ENCODE measurements at places on chromosomes 6 and 20. TPM values are rescaled to one million over a fixed set of nuclear protein-coding genes. Genes with fewer than 3 reads are reported as not detected.

GRCh38 chr6:95815389-95816056, 200.3 kb upstream of the FUT9 start:
- DNase-seq, result no peak

The SUMO4 gene
- total RNA-seq, result 1.5 TPM

GRCh38 chr6:170464080-170464479, 89.0 kb downstream of the PSMB1 start:
- no peak for DNase-seq

The HAO1 gene
- total RNA-seq, result not detected

DNA sequence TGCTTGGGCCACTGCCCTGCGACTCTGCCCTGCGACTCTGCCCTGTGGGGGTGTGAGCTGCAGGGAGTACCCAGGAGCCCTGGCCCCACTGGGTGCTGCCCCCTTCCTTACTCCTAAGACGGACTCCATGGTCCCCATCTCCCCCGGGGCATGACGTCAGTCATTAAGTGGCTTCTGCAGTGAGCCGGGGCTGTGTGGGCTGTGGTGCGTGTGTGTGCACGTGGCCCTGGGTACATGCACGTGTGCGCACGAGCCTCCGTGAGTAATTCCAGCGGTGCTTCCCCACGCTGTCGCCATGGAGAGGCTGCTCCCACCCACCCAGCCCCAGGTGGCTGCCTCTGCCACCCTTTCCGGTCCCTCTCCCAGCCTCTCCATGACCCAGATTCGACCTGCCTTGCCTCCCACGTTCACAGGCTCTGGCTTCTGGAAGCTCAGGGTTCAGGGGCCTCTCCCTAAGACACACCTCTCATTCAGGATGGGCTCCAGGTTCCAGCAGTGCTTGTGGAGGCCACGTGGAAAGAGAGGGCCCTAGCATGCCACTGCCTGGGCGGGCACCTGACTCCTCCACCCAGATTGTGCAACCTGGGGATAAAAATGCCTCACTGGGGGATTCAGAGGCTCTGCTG, 88.3 kb downstream of the DLGAP4 start:
- DNase-seq, result no peak

The ELOVL2 gene
- 57.0 TPM for total RNA-seq

GRCh38 chr6:293193-294174, 1.2 kb downstream of the DUSP22 start:
- peak; percentile 85 for DNase-seq

The GPANK1 gene
- 17.0 TPM for total RNA-seq

The OR12D1 gene
- not detected for total RNA-seq

GRCh38 chr20:24574307-24574706, 104.9 kb downstream of the SYNDIG1 start:
- no peak for DNase-seq

The SEMG1 gene
- total RNA-seq, result not detected

The IL17A gene
- total RNA-seq, result not detected

- no peak for DNase-seq
Measured at GRCh38 chr6:101090281-101090680, 209.2 kb upstream of the ASCC3 start.

The TMEM170B gene
- 3.7 TPM for total RNA-seq

The CSNK2A1 gene
- 129 TPM for total RNA-seq

The MTFR2 gene
- total RNA-seq, result 0.76 TPM

- no peak for DNase-seq
Measured at GRCh38 chr6:52540286-52540902, 36.5 kb downstream of the TRAM2 start.

- DNase-seq, result no peak
Measured at GRCh38 chr6:104170401-104170800, 689.3 kb downstream of the HACE1 start.

The OPN5 gene
- not detected for total RNA-seq

DNA sequence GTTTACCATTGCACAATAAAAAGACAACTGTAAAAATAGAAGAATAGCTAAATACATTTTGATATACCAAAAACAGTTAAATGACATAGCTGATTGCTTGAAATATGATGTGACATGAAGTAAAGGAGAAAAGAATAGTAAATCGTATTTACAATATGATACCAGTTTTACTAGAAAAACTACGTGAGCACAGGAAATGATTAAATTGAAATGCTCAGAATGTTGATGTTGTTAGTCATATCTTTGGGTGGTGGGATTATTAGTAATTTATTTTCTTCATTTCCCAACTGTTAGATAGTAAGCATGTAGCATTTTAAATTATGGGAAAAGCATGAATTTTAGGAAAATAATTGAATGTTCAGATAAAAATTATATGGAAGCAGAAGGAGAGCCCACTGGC, 268.3 kb upstream of the TAB2 start:
- no peak for DNase-seq

The DDO gene
- not detected for total RNA-seq

GRCh38 chr20:32035426-32035779, 16.6 kb upstream of the HCK start:
- DNase-seq, result no peak

GRCh38 chr20:14210146-14210545, 127.3 kb downstream of the FLRT3 start:
- no peak for DNase-seq

The CST7 gene
- total RNA-seq, result not detected

DNA sequence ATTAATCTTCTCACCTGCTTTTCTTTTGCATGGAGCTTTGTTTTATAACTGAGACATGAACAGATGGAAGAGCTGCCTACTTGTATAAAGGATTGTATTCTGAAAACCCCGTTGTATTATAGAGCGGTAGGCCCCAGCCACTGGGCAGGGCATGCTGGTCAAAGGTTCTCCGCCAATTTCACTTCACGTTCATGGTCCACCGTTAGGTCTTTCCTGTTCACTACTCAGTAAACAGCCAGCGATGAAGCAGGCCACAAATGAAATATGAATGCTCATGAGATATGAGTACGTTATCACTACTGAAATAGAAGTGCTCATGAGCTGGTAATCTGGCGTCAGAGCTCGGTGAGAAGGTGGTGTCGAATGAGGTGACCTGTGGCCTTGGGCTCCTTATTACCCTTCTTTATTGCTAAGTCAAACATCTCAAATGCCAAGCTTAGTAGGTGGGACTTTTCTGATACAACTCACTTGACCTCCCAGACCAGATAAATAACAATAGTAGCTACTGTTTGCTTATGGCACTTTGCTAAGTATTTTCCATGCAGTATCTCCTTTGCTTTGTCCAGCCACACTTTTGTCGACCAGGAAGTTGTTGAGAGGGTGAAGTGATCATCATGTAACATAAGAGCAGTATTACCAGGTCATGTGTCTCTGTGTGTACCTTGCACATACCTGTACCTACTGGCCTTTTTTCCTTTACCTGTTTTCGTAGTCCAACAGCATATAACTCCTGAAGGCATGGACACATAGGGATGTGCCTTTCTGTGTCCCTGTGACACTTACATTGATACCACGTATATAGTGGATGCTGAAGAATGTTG, 16.7 kb downstream of the EDN3 start:
- DNase-seq, result no peak

DNA sequence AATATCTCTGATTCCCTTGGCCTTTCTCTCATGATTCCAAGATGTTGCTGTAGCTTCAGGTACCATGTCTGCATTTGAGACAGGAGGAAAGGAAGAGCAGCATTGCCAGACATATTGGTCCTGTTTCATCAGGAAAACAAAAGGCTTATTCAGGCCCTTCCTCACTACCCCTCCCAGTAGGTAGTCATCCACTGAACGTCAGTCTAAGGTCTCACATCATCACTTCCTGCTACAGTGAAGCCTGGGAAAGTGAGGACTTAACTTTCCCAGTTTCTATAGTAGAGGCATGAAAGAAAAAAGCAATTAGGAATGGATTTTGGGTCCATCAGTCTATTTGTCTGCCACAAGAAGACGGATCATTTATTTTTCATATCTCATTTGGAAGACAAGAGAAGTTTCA, 85.7 kb upstream of the SOX4 start:
- no peak for DNase-seq

The PRPH2 gene
- not detected for total RNA-seq

- no peak for DNase-seq
Measured at GRCh38 chr6:31569861-31570536, 2.1 kb upstream of the LTA start.
